ENCODE measurements at places on chromosomes 7 and 10.

DNA sequence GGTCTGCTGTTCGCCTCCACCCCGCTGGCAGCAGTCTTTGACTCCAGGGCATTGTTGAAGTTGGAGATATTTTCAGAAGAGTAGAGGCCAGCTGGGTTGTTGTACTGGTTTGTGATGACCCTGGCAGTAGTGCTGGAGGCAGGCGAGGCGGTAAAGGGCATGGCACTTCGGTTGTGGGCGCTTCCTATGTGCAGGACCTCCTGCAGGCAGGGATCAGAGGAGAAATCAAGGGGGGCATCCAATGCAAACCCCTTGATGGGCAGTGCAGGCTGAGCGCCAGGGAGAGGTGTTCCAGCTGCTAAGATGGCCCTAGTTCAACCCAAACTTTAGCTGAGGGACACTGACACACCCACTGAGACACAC lies 27.0 kb downstream of the PDLIM1 start:
- DNase-seq = no peak

DNA sequence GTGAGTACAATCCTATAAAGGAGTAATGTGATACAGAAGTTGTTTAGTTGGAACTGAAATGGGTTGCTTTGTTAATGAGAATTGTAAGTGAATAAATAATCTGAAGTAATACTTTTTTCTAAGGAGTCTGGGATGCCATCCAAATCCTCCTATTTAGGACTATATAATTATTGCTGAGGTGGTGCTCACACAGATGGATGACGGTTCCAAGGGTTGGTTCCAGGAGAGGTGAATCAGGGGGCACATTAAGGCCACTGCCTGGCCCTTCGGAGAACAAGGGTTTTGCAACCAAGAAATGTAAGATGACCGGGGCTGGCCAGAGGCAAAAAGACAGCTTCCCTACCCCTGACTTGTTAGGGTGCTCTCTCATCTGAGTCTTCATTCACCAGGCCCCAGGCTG lies 352.7 kb downstream of the PHTF2 start:
- no peak for DNase-seq

DNA sequence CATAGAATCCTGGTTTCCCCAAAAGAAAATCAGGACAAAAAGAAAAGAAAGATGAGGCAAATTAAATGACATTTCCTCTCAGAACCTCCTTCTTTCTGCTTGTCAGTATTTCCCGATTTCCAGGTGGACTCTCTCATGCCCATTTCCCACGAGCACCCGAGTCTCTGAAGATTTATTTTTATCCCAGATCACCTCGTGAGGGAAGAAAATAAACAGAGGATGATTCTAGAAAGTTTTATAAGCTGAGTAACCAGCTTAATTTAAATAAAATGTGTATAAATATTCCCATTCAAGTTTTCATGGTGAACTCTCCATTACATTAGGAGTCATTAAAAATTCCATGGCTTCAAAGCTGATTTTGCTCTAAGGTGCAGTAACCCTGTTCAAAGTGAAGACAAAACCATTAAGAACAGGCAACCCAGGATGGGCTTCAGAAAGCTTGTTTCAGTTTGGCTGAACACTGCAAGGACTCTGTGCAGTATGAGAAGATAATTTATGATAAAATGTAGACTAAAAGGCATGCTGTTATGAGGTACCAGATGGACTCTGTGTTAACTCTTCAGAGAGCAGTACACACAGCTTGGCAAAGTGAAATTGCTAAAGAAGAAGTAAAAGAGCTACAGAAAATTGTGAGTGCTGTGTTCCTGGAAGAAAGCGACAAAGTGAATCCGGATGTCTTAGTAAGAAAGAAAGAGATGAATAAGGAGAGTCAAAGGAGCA lies 521.3 kb upstream of the LRRN3 start:
- DNase-seq = no peak

DNA sequence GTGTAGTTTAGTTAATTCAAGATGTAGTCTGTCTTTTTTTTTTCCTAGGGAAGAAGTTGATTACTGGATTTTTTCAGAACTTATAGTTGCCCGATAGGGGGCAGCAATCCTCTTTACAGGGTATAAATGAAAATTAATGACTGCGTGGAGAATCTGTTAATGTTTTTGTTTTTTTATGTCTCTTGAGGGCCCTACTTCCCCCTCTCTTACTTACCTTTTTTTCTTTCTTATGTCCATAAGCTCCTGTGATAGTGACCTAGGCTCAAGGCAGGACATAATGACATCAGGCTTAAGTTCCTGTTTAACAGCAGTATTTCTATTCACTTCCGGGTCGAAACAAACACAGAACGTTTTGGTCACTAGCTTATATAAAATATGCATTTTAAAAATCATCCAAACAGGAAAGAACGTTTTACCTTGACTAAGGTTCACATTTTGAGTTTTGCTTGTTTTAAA lies 18.8 kb downstream of the CDC123 start:
- peak; percentile 34 for DNase-seq

GRCh38 chr7:27936047-27936767 lies 196.2 kb downstream of the TAX1BP1 start:
- no peak for DNase-seq

Measured in stimulated activated CD4-positive, alpha-beta T cell treated with anti-CD3 and anti-CD28 coated beads, Interleukin-4, amount 100 ng/mL, for 48 hours (primary cell).